ENCODE measurements at places on chromosomes 4 and X.
A peak's percentile ranks its signal among the peaks of the same experiment; 100 is the strongest.

- DNase-seq, result peak; percentile 89
Measured at GRCh38 chrX:103774070-103774642, 2.5 kb upstream of the PLP1 start.

GRCh38 chr4:129167640-129168260, 71.8 kb downstream of the C4orf33 start:
- no peak for DNase-seq

DNA sequence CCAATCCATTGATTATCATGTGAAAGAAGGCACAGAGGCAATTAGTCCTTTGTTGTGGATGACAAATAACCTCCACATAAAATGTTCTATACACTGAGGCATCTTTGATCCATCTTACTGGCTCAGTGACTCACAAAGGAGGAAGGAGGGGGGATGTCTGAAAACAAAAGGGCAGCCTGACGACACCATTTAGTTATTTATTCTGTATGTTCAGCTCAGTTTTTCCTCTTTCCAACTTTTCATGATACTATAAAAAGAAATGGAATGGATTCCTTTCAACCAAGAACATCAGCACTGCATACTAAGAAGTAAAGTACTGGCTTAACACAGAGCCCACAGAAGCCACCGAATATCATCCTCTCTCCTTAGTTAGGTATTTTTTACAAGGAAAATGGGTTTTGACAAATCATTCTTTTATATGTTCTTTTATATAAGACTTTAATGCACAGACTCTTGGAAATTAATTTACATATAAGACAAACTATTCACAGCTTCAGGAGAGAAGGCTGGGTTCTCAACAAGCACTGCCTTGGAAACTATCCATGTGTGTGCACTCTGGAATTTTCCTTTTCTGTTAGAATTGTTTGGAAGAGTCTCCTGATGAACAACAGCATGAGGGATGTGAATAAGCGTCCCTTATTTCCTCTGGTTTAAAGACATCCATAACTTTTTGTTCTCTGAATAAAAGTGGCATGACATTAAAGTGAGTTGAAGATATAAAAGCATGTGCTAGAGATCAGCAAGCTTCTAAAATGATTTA, 135.6 kb downstream of the TSPAN5 start:
- DNase-seq, result peak; percentile 81

GRCh38 chr4:76546759-76547742, 112.0 kb downstream of the SHROOM3 start:
- no peak for DNase-seq

GRCh38 chrX:72176981-72177380, 4.6 kb upstream of the PIN4 start:
- no peak for DNase-seq

- DNase-seq, result no peak
Measured at GRCh38 chr4:28724239-28724638, 1863.6 kb downstream of the STIM2 start.

DNA sequence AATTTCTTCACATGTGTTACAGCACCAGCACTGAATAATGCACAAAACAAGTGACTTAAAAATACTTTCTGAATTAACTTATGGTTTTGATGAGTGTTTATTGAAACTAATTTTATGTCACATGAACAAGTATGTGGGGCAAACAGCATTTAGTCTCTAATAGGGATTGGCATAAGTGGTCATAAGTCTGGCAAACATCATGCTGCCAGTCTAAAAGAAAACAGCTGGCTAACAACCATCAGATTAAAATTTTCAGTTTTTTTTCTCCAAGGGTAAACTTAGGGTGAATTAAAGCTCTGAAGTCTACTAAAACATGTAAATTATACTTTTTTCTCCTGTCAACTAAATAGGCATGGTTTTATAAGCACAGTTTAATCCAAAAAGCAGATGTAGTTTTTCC, 1014.2 kb downstream of the FAT4 start:
- no peak for DNase-seq

DNA sequence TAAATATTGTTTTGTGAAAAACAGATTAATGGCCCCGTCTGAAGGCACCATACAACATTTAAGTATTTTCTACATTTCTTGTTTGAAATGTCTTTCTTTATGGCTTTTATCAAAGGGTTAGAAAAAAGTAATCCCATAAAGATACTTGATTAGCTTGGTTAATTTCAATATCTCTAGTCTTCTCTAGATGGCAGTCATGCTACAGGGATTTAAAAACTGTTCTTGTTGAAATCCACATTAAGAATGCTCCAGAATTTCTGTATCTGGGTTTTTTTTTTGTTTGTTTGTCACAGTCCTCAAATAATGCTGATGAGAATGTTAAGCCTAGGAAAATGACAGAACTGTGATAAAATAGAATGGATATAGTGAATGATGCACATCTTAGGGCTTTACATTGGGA, 109.0 kb upstream of the AADAT start:
- DNase-seq, result peak; percentile 24

- no peak for DNase-seq
Measured at GRCh38 chr4:112270640-112271421, 14.9 kb downstream of the TIFA start.

DNA sequence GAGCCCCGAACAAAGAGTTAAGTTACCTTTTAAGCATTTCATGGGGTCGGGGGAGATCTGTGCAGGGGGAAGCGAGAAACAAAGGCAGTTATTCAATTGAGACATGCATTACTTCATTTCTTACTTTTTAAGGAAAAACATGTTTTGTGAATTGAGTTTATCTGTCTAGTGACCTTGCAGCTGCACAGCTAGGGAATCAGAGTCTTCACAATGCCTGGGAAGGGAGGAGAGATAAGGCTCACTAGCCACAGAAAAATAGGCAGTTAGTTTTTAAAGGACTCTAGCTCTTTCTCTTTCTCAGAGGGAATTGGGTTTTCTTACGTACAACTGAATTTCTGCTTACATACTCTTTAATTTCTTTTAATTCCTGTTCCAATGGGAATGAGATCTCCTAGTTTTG, 26.2 kb upstream of the ZBTB33 start:
- DNase-seq, result no peak

DNA sequence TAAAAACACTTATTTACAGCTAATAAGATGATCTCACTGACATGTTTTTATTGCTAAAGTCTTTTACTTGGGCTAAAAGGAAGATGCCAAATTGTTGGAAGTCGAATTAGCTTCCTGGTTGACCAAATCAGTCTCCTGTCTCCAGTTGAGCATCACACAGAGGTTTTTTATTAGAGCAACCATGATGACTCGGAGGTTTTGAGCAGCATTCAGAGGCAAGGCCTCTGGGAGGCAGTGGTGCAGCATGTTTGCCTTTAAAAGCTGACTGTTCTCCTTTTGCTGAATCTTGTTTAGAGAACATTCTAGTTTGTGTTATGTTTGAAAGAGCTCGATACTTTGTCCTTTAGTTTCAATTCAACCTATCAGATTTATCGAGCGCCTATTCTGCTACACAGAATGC, 2.1 kb downstream of the UCHL1 start:
- peak; percentile 95 for DNase-seq

GRCh38 chr4:138292321-138292720, 50.2 kb upstream of the SLC7A11 start:
- no peak for DNase-seq

GRCh38 chr4:156255230-156256007, 301.8 kb upstream of the CTSO start:
- DNase-seq, result no peak

DNA sequence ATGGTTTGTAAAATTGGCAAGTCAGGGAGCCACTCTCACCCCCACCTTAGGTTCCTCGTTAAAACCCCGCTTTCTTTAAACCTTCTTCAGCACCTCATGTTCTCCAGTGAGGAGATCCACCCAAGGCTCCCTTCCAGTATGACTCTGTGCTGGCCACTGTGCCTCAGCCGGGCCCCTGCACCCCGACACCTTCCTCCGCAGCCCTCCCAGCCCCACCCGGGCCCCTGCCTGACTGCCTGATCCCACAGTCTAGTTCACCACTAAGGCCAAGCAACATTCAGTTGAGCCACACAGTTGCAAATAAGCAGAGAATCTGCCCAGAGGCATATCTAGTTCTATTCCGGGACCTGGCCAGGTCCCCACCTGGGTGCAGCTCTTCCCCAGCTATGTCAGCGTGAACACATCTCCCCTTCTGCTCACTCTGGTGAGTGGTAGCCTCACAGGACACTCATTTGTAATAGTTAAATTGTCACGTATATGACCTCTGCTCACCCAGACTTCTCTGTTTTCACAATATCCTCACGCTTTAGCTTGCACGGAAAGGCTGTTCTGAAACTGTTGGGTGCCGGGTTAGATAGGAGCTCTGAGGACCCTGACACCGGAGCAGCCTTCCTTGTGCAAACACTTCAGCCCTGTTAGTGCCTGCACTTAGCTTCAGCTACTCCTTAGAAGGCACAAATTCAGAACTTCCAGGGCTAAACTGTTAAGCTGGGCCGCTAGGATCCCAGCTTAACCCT, 146.8 kb downstream of the DCTD start:
- DNase-seq, result no peak

DNA sequence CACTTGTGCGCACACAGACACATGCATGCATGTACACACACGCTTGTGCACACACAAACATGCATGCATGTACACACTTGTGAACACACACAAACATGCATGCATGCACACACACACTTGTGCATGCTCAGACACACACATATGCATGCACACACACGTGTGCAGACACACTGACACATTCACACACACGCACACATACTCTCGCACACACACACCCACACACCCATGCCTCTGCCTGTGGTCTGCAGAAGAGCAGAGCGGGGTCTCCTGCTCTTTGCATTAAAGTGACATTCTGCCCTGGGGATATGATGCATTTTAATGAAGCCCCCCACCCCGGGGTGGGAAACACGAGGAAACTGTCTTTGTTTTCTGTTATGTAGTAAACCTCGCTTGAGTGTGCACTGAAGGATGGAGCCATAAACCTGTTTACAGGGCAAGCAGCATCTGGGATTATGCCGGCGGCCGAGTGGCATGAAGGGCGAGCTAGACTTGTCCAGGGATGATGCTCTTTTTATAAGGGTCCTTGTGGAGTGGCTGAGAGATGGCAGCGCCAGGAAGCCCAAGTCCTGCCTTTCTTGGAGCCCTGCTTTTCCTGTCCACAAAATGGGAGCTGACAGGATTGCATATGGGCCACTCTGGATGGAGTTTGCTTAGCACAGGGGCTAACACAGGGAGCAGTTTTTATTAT, 17.8 kb downstream of the PSAPL1 start:
- DNase-seq, result no peak

DNA sequence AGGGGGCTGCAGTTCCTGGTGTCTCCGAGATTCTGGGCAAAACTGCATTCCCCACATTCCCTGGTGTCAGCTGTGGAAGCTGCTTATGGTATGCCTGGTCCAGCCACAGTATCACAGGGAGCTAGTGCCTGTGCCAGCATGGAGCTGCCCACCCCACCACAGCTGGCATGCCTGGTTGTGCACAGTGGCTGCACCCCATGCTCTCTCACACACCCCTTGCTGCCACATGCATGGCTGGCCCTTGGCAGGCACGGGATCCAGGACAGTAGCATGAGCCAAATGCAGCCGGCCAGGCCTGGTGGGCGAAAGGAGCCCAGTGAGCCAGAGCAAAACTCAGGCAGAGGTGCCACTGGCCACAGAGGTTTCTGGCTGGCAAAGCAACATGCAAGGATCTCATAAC, 418.0 kb upstream of the SPOCK3 start:
- DNase-seq, result no peak

DNA sequence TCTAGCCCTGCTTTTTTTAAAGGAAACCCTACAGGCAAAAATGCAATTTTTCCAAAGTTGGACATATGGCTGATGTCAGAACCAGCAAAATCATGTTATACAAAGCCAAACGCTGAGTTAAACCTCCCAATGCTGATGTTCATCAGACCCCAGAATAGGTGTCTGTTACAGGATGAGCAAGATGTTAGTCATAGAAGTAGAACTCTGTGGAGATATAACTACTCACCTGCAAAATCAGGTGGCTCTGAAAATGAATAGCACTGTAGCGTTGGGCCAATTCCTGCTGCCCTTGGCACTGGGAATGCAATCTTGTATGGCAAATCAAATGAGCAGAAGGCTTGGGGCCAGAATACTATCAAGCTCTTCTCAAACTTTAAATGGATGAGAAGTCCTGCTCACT, 634.1 kb downstream of the RPA4 start:
- no peak for DNase-seq
